ENCODE measurements at places on chromosomes 3 and 15. TPM values are rescaled to one million over a fixed set of nuclear protein-coding genes. Genes with fewer than 3 reads are reported as not detected.

RAB6B gene
- total RNA-seq: 3.1 TPM

FBXO22 gene
- total RNA-seq: 55.1 TPM

COL6A5 gene
- total RNA-seq: not detected

GHSR gene
- not detected for total RNA-seq

DPPA2 gene
- total RNA-seq: not detected

FAM174B gene
- 7.0 TPM for total RNA-seq

GRCh38 chr15:40843885-40844695, at the start of gene SPINT1:
Gene SPINT1 (plus strand): TSS chr15:40844048. CDS start chr15:40844555, 507 bp downstream.
- peak within 1 kb of the TSS; percentile 65 for H3K27ac ChIP-seq
- H3K4me1 ChIP-seq: peaks cover 15% of the 10 kb centered on the region
- H3K4me3 ChIP-seq: peak within 1 kb of the TSS; percentile 85
- no peaks in the 10 kb centered on the region for H3K36me3 ChIP-seq
- ATAC-seq: peak; percentile 88

DNA sequence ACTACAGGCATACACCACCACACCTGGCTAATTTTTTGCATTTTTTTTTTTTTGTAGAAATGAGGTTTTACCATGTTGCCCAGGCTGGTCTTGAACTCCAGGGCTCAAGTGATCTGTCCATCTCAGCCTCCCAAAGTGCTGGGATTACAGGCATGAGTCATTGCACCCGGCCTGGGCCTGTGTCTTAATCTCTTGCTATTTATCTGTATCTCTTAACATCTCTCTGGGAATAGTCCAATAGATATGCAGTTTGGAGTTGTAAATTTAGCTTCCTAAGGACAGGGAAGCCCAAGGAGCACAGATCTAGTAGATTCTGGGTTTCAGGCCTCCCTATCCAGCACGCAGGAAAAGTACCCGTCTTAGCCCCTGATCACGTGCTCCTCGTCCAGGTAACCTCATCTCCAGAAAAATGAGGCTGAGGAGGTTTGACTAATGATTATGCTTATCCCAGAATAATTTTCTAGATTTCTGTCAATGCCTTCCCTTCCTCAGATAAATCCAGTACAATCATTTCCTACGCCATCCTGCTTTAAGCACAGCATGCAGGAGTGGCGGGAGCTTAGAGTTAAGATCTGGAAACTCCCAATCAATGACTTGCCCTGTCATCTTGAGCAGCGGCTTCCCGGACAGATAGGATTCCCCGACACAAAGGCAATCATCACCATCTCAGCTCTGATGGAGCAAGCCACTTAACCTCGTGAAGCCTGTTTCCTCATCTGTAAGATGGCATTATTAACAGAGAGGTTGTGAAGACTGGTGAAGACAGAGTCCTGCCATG, 12.3 kb upstream of the CTDSPL start:
- no peak overlapping the region for H3K4me3 ChIP-seq
- no peaks in the 10 kb centered on the region for H3K4me1 ChIP-seq
- ATAC-seq: no peak
- H3K27ac ChIP-seq: no peak overlapping the region
- no peaks in the 10 kb centered on the region for H3K27me3 ChIP-seq

- H3K36me3 ChIP-seq: no peaks in the 10 kb centered on the region
- H3K4me1 ChIP-seq: no peaks in the 10 kb centered on the region
- H3K27me3 ChIP-seq: no peaks in the 10 kb centered on the region
- ATAC-seq: no peak
Observed at GRCh38 chr3:182399978-182400737, 393.1 kb upstream of the ATP11B start.

GRCh38 chr15:37219211-37219701, 118.9 kb upstream of the MEIS2 start:
- no peak for ATAC-seq
- H3K27ac ChIP-seq: no peak overlapping the region
- no peaks in the 10 kb centered on the region for H3K27me3 ChIP-seq
- H3K36me3 ChIP-seq: no peaks in the 10 kb centered on the region
- H3K4me1 ChIP-seq: no peaks in the 10 kb centered on the region

- H3K4me1 ChIP-seq: no peaks in the 10 kb centered on the region
- H3K36me3 ChIP-seq: no peaks in the 10 kb centered on the region
Observed at GRCh38 chr3:23754215-23754614, 51.5 kb upstream of the UBE2E1 start.

GRCh38 chr3:134644731-134645514, 5.9 kb downstream of the KY start:
- ATAC-seq: no peak
- no peak overlapping the region for H3K4me3 ChIP-seq
- H3K27ac ChIP-seq: no peak overlapping the region
- no peaks in the 10 kb centered on the region for H3K4me1 ChIP-seq

DNA sequence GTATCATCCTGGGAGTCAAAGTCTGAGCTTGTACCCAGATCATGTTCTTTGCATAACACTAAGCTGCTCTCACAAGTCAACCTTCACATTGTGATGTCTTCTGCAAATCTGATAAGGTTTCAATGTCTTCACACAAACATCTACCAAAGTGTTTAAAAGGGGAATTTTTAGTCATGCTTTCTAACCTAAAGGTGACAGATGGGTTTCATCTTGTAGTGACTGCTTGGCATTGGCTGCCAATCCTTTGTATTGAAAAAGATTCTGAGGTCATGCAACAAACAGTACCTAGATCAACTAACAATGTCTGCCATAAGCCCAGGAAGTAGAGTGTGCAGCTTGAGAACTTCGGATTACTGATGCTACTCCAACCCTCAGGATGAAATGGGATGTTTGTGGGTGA, 43.6 kb upstream of the DIPK2A start:
- H3K36me3 ChIP-seq: no peaks in the 10 kb centered on the region
- no peak overlapping the region for H3K27ac ChIP-seq
- H3K4me3 ChIP-seq: no peak overlapping the region
- no peaks in the 10 kb centered on the region for H3K27me3 ChIP-seq

DNA sequence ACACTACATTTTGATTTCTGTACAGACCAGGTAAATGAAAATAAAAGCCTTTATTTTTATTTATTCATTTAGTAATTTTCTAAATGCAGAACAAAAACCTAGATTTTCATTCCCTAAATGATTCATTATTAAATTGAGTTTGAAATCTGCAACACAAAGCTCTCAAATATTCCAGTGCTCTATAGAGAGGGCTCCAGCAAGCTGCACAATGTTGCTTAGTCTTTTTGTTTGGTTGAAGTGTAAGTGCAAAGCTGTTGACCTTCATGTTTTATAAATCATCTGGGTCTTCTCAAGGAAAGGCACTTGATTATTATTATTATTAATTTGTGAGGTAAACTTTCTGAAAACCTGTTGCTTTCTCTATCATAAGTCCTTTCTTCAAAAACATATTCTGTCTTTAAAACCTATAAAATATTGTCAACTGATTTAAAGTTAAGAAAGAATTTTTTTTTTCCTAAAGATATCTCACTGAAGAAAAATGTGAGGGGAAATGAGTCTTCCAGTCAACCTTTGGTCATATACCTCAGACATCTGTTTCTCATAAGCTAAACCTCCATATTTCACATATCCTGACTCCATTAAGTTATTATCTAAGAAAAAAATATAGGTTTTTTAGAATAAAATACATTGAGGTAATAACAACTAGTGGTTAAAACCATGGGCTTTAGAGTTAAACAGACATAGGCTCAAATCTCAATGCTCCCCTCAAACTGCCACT, 100.7 kb downstream of the ZIC4 start:
- H3K36me3 ChIP-seq: no peaks in the 10 kb centered on the region
- H3K27ac ChIP-seq: no peak overlapping the region
- no peak overlapping the region for H3K4me3 ChIP-seq
- no peaks in the 10 kb centered on the region for H3K27me3 ChIP-seq
- no peaks in the 10 kb centered on the region for H3K4me1 ChIP-seq
- no peak for ATAC-seq

DNA sequence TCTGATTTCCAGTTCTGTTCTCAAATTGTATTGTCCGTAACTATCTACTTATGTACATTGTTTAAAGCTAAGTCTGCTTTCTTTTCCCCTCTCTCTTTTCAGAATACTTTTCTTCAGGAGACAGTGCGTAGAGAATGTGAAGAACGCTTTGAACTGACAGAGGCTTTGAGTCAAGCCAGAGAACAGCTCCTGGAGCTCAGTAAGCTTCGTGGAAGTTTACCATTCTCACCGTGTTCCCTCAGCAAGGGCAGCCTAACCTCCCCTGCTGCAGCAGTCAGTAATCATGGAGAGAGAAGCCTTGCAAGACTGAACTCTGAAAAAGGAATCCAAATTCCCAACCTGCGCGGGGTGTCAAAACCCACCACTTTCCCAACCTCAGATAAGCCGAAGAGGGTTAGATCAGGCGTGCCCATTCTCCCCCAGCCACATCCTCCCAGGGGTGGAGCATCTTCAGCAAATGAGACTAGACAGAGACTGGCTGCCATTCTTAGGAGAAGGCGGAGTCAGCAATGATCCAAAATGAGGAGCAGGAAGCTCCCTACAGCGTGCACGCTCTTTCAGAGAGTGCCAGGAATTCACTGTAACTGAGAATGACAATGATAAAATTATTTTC, 114.6 kb downstream of the CCNL1 start:
- H3K27me3 ChIP-seq: peaks cover 9% of the 10 kb centered on the region
- no peak overlapping the region for H3K4me3 ChIP-seq
- no peak overlapping the region for H3K27ac ChIP-seq
